Activated CD8-positive, alpha-beta memory T cell treated with anti-CD3 and anti-CD28 coated beads for 1 hour (primary cell): ENCODE measurements at places on chromosomes 2 and 18.

GRCh38 chr2:114213808-114214207 is 228.6 kb upstream of the DPP10 start:
- no peak for DNase-seq

- no peak for DNase-seq
Observed at GRCh38 chr18:22694954-22695353, 238.2 kb upstream of the RBBP8 start.

GRCh38 chr2:134583462-134583861 is 135.3 kb downstream of the TMEM163 start:
- no peak for DNase-seq

GRCh38 chr2:72007402-72007801 is 140.3 kb downstream of the CYP26B1 start:
- no peak for DNase-seq

DNA sequence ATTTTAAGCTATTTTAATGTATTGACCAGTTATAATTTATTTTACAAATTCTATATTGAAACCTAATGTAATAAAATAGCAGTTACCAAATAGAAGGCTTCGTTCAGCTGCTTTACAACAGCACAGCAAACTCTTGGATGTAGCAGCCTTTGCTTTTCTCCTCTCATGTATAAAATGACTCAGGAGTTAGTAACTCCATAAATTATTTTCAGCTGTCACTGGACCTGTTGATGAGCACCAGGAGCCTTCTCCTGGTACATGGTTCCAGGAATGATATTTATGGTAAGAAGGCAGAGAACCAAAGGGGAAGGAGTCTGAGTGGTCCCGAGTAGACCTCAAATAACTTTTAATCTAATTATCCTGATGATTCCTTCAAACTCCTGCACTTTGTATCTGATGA is 256.4 kb upstream of the NETO1 start:
- DNase-seq = no peak

- DNase-seq = no peak
Observed at GRCh38 chr2:143514413-143514812, 385.2 kb downstream of the ARHGAP15 start.

DNA sequence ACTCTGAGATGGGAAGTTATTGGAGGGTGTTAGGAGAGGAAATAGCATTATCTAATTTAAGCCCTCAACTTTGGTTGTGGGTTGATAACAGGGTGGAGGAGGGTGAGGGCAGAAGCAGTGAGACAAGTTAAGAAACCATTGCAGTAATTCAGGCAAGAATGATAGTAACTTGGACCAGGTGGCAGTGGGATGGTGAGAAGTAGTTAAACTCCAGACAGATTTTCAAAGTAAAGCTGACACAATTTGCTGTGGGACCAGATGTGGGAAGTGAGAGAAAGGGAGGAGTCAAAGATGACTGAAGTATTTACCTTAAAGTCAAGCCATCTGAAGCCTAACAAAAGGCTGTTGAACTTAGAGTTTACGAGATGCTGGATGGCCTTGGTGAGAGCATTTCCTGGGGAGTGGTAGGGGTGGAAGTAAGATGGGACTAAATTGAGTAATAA is 163.2 kb upstream of the KLF7 start:
- no peak for DNase-seq

- DNase-seq = no peak
Observed at GRCh38 chr2:30232801-30233130, 1.4 kb downstream of the LBH start.

GRCh38 chr2:235637896-235638295 is 144.1 kb downstream of the AGAP1 start:
- DNase-seq = no peak

DNA sequence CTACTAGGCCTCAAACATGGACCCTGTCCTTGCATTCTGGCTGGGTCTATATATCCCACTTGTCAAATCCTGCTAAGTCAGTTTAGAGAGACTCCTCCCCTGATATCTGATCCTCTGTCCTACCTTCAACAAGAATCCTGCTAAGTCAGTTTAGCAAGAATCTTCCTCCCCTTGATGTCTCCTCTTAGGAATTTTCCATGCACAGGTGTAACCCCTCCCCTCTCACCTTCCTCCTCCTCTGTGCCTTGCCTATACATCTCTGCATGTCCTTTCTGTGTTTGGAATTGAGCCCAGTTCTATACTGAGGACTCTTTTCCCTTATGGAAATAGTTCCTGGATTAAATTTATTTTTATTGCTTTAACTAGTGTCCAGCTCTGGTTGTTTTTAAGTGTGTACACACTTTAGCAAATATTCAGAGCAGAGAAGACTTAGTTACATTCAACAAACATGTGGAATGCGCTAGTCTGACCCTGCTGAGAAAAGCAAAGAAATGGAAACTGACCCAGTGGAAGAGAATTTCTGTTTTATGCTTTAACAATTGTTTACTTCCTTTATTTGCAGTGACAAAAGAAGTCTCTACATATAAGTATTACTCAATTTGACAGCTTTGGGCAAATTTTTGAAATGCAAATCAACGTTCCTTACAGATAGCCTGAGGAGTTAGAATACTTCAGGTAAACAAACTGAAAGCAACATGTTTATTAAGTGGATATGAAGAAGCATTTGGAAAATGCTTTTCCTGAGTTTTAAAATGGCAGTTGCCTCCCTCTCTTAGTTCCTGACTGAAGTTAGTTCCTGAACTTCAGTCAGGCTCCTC is 80.6 kb downstream of the RIT2 start:
- DNase-seq = no peak

GRCh38 chr2:231356466-231356844 is 39.1 kb upstream of the B3GNT7 start:
- no peak for DNase-seq

GRCh38 chr2:83162421-83162820 is 1296.7 kb downstream of the SUCLG1 start:
- no peak for DNase-seq

- no peak for DNase-seq
Observed at GRCh38 chr18:73009691-73010090, 141.9 kb upstream of the NETO1 start.

GRCh38 chr2:56583796-56584315 is 400.1 kb downstream of the CCDC85A start:
- DNase-seq = no peak

DNA sequence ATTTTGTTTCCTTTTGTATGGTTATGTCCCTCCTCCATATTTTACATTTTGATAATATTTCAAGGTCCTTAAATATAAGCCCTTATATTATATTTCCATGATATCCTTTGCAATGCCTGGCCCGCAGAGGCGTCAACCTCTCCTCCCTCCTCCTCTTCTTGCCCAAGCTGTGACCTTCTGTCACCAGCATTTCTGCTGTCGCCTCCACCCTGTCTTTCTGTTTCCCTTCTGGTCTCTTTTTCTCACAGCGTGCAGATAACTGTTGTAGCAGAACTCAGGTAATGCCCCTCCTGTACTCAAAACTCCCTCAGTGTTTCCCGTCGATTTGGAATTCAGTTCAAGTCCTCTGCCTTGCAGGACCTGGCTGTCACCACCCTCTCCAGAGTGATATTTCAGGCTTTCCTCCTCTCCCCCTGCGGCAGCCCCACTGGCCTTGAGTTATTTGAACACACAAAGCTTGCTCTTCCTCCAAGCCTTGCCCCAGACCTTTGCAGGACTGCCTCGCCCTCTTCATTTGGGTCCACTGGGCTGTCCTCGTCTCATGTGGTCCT is 709.3 kb downstream of the DCDC2C start:
- DNase-seq = no peak

- DNase-seq = no peak
Observed at GRCh38 chr18:7177116-7177744, 53.7 kb upstream of the LRRC30 start.

DNA sequence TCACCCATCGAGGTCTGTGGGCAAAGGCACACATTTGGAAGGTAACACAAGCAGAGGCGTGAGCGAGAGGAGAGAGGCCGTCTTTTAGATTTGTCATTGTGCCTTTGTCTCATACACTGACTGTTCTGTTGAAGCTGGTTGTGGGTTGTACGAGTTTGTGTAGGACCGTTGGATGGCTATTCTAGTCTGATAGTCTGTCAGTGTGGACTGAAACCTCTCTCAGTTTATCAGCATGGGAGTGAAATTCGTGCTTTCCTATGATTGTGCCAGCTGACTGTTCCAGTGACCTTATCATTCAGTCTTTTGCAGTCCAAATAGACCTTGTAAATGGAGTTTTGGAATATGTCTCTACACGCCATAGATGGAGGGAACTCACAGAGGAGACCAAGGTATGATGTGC is 143.5 kb downstream of the LDLRAD4 start:
- no peak for DNase-seq

- no peak for DNase-seq
Observed at GRCh38 chr2:71609029-71609428, 155.7 kb downstream of the DYSF start.

GRCh38 chr2:173159791-173160463 is 84.3 kb downstream of the MAP3K20 start:
- no peak for DNase-seq

DNA sequence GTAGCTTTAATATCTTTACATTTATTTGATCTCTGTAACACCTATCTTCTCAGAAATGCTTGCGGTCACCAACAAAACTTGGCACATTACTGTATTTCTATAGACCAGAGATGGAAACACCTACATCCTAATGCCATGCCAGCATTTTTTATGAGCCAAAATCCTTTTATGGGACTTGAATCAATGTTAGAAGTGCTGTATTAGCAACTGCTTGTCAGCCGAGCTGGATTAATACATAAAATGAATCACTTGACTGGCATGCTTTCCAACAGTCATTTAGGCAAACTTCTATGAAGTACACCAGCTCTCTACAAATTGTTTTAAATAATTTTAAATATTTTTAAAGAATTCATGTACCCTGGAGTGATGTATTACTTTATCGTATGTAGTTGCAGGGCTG is 272.9 kb upstream of the NRP2 start:
- no peak for DNase-seq

- no peak for DNase-seq
Observed at GRCh38 chr2:240520974-240521350, 36.8 kb downstream of the ANKMY1 start.

DNA sequence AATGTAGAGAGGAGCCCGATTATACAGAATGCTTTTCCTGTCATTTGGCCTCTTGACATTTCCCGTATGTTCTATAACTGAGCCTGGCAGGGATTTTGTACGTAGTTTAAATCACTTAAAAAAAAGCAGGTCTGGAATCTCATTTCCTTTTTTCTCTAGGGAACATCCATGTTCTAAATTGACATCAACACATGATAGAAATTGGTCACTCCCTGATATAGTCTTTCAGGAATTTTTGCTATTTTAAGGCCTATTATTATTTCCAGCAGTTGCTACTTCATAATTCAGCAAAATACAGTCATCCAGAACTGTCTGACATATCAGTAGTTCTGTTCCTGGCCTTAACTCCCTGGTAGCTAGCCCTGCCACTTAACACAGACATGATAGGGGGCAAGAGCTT is 565.7 kb upstream of the ZEB2 start:
- no peak for DNase-seq

DNA sequence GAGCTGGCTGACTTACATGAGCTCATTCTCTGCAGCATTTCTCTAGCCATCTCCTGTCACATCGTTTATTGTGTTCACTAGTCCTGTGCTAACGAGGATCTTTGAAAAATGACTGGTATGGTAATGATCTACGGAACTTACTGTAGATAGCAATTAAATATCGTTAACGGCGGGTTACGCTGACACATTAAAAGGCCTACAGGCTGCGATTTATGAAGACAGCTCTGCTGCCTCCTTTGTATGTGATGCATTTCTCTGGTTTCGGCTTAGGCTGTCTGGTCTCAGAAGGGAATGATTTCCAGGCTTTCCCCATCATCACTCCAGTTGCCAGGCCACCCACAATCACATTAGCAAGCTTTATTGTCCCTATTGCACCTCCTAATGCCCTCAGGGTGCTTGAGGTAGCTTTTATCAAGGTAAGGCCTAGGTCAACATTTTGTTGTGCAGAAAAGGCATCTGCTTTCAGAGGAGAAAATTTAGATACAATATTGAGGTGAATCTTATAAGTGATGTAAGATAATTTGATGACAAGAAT is 284.4 kb downstream of the SOX11 start:
- DNase-seq = no peak

- DNase-seq = no peak
Observed at GRCh38 chr2:114537777-114538176, 95.3 kb downstream of the DPP10 start.

GRCh38 chr2:240245184-240245583 is 104.7 kb upstream of the OTOS start:
- no peak for DNase-seq

- DNase-seq = no peak
Observed at GRCh38 chr18:74963820-74964446, 245.0 kb downstream of the PTGR3 start.

DNA sequence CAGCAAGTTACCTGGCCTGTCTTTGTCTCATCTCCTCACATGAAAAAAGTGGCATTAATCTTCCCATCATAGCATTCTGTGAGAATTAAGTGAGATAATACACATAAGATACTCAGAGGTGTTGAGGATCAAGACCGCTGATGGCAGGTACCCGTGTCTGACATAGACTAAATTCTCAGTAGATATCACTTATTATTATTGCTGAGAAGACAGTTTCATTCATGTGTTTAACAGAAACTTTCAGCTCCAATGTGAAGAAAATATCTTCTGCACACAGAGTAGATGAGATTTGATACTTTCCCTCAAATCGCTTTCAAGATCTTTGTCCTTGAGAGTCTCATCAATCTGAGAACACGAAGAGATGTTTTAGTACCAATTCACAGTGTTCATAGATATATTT is 809.4 kb downstream of the TSN start:
- no peak for DNase-seq

GRCh38 chr18:7728297-7728696 is 161.2 kb downstream of the PTPRM start:
- no peak for DNase-seq

DNA sequence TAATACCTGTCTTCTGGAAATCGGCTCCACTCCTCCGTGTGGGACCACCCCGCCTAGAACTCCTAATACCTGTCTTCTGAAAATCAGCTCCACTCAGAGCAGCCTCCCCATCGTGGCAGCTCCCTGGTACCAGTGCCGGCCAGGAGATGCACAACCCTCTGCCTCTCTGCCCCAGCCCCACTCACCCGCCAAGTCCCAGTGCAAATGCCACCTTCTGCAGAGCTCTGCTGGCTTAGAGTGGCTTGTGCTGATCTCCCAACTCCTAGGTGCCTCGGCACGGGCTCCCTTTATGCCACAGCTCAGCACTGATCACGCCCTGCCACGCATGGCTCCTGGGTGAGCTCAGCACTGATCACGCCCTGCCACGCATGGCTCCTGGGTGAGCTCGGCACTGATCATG is 258.5 kb downstream of the HDAC4 start:
- DNase-seq = no peak

GRCh38 chr18:27599202-27599829 is 414.2 kb upstream of the CHST9 start:
- DNase-seq = no peak
